ENCODE measurements at places on chromosomes 6 and 20.

- DNase-seq: no peak
These were observed 987.5 kb downstream of the HACE1 start for GRCh38 chr6:103872233-103872632.

DNA sequence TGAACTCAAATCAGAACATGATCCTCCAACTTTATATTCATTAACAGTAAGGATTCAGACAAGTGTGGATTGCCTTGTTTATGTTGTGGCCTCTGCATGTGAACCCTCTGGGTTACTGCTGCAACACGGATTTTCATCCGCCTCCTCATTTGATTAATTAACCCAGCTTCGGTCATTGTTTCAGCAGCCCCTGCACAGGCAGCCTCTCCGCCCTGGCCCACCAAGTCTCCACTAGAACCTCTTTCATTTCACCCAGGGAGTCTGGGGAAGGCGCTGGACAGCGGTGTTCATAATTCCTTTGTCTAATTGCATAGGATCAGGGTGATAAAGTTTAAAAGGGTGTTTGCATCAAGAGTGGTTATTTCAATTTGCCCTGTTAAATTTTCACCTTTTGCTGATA, 15.7 kb downstream of the NKX2-2 start:
- no peak for DNase-seq

DNA sequence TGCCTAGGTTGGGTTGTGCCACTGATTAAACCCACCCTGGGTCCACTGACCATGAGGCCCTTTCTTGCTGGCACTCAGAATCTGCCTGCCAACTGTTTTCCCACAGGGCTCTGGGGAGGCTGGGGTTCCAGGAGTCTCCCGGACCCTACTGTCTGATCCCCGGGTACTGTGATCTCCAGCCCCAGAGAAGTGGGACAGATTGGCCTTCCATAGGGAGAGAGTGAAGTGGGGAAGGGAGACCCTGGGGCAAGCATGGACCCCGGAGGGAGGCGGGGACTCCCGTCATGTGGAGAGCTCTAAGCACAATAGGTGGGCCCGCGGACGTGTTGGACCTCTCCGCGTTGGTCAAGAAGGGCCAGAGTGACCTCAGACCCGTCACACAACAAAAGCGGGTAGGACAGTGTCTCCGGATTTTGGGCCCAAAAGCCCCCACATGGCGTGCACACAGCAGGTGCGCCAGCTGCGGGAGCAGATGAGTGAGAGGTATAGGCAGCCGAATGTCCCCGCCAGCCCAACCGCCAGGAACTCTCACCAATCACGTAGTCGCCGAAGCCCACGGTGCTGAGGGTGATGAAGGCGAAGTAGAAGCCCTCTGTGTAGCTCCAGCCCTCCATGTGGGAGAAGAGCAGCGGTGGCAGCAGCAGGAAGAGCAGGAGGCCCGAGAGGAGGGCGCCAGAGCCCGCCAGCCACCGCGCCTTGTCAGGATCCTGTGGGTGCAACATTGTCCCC, 10.6 kb downstream of the KCNK17 start:
- DNase-seq: no peak

- no peak for DNase-seq
These were observed 404.5 kb downstream of the SYNE1 start for GRCh38 chr6:152232501-152233151.

GRCh38 chr6:54595844-54596243, 250.7 kb upstream of the FAM83B start:
- no peak for DNase-seq

DNA sequence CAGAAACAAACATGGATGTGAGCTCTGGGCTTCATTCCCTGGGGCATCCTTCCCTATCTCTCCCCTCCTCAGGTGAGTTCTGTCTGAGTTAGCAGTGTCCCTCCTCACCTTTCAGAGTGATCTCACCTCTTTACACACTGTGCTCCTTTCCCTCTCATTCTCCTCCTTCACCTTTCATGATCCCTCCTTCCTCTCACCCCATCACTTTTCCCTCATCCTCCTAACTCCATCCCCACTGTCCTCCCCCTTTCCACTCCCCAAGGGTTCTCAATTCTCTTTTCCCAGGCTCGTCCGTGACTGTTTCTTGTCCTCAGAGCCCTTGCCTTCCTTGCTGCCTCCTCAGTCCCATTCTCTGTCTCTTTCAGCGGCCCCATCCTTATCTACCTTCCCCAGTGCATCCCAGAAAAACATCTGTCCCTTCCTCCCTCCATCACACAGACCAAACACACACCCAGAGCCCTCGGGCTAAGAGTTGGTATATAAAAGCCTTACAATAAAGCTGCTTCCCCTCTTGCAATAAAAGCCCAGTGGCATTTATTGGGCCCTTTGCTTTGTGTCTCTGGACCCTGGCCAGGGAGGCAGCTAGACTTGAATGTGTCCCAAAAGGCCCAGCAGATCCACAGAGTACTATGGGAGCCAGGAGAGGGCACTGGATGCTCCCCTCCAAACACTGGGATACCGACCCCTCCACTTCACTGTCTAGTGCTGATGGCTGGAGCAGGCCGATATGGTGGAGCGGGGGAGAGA, 1.9 kb downstream of the RNF39 start:
- DNase-seq: no peak

GRCh38 chr20:58633161-58634053, 17.7 kb upstream of the STX16 start:
- no peak for DNase-seq

DNA sequence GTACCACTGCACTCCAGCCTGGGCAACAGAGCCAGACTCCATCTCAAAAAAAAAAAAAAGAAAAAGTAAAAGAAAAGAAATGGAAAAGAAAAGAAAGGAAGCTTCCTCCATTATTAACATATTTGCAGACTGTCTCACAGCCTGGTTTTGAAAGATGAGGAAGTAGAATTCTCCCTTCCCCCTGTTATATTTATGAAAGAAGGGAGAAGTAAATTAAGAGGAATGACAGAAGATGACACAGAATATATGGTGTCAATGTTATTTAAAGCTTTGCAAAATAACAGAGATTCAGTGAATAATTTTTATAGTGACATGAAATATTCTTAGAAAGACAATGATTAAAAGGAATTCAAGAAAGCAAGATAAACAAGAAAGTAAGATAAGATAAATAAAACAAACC, 83.7 kb upstream of the PRSS16 start:
- no peak for DNase-seq
